ENCODE measurements at places on chromosomes 12 and 14.

- DNase-seq = no peak
These were observed 42.6 kb downstream of the SH2B3 start for GRCh38 chr12:111448266-111448830.

GRCh38 chr12:116361414-116362223 is 84.1 kb upstream of the MED13L start:
- DNase-seq = peak; percentile 53

DNA sequence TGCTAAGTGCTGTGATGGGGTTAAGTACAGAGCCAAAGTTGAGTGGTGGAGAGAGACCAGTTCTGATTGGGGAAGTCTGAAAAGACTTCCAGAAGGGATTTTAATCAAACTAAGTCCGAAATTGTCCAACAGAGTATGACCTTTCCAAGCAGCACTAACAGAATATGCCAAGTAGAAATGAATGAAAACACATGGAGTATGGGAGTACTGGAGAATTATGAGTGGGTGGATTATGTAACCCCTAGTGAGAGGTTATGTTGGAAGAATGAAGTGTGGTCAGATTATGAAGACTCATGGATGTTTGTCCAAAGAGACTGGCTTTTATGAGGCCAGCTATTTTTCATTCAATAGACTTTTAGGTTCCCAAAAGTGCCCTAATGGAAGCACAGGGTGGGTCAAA is 94.0 kb upstream of the PLEKHA5 start:
- peak; percentile 20 for DNase-seq

DNA sequence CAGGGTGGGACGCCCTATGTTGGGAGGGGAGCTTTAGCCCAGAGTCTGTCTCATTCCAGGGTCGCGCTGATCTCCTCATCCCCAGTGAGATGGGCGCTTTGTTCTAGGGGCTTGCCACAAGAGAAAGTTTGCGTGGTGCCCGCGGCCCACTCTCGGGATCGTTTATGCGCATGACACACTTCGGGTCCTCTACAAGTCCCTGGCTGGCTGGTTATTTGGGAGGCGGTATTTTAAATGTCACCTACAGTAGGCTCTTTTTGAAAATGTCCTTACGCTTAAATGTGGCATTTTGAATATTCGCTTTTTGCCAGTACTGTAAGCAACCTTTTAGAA is 541 bp downstream of the GOLT1B start:
- no peak for DNase-seq

DNA sequence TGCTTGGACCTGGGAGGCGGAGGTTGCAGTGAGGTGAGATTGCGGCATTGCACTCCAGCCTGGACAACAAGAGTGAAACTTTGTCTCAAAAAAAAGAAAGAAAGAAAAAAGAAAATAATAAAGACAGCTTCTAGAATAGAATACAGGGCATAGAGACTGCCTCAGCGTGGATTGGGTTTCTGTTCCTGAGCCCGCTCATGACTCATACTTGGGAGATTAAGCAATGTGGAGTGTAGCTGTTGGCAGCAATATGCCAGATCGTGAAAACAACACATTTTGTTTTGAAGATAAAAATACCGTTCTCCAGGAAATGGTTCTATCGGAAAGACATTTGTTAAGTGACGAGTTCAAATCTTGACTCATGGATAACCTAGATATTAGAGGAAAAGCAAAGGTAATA is 67.2 kb downstream of the GLT1D1 start:
- no peak for DNase-seq

DNA sequence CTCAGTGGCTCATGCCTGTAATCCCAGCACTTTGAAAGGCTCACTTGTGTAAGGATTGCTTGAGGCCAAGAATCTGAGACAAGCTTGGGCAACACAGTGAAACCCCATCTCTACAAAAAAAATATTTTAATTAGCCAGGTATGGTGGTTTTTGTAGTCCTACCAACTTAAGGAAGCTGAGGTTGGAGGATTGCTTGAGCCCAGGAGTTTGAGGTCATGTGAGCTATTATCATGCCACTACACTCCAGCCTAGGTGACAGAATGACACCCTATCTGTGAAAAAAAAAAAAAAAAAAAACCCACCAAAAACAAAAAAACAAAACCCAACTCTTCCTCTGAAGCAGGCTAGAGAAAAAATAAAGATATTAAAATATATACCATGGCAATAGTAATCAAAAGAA is 41.2 kb downstream of the TMEM116 start:
- DNase-seq = no peak

GRCh38 chr12:64072916-64073575 is 149.1 kb downstream of the KICS2 start:
- no peak for DNase-seq
